ENCODE measurements at places on chromosomes 7 and 10.

DNA sequence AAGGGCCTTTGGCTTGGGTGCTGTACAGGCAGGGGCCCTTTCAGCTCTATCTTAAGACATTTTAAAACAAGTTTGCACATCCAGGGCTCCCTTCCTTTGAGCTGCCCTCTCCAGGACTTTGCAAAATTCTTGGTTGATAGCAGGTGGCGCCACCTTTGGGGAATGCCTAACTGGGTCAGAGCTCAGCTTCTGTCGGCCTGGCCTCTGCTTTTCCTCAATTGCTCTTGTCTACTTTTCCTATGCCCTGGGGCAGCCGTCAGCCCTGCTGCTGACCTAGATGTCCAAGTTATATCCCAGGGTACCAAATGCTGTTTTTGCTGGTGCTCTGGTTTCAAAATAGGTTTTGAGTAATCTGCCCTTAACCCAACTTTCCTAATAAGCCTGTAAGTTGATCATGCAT is 65.8 kb downstream of the APBB1IP start:
- no peak for DNase-seq

DNA sequence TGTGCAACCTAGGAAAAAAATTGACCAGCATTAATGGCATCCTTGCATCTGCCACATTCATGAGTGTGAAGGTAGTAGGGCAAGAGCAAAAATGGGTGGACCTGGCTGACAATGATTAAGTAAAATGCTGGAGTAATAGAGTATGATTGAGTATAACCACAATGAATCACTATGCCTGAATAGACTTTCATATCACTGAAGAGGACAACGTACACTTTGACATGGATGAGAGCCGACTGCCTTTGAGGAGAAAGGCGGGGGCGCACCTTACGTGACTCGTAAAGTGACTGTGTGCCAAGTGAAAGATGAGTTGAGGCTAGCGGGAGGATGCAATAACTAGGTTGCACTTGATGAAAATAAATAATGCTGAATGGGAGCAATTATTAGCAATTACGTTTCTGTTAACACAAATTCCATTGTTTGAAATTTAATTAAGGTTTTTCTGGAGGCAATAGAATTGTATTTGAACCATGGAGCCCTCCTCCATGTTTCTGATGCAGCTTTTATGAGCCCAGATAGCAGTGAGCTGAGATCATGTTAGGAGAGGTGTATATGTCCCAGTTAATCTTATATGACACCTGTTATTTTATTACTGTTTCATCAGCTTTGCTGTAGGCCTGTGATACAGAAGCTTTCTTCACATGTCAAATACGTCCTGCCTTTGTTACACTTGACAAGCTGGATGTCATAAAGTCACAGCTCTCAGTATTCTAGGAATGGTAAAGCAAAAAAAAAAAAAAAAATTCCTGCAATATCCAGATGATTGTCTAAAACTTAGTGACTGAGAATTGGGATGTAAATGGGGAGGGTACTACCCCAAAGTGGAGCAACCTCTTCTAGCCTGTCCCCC is 596.5 kb downstream of the NXPH1 start:
- DNase-seq: no peak

DNA sequence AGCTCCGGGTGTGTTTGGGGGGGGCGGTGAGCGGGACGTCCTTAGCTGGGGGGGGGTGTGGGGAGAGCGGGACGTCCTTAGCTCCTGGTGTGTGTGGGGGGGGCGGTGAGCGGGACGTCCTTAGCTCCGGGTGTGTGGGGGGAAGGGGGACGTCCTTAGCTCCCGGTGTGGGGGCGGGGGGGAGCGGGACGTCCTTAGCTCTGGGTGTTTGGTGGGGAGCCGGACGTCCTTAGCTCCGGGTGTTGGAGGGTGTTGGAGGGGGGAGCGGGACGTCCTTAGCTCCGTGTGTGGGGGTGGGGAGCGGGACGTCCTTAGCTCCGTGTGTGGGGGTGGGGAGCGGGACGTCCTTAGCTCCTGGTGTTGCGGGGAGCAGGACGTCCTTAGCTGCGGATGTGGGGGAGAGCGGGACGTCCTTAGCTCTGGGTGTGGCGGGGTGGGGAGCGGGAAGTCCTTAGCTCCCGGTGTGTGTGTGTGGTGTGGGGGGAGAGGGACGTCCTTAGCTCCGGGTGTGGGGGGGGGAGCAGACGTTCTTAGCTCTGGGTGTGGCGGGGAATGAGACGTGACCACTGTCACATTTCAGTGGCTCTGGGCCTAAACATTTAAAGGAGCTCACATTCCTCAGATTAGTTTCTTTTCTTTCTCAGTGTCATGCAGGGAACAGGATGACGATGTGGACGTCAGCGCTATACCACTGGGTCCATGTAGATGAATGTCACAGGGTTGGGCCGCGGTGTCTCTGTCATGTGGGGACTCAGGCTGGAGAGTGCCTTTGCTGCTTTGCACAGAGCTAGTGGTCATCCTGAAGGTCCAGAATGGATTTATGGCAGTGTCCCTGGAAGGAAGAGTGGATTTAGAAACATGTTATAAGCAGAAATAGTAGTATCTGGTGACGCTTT is 7.5 kb downstream of the DYNC2I1 start:
- DNase-seq: peak; percentile 80

DNA sequence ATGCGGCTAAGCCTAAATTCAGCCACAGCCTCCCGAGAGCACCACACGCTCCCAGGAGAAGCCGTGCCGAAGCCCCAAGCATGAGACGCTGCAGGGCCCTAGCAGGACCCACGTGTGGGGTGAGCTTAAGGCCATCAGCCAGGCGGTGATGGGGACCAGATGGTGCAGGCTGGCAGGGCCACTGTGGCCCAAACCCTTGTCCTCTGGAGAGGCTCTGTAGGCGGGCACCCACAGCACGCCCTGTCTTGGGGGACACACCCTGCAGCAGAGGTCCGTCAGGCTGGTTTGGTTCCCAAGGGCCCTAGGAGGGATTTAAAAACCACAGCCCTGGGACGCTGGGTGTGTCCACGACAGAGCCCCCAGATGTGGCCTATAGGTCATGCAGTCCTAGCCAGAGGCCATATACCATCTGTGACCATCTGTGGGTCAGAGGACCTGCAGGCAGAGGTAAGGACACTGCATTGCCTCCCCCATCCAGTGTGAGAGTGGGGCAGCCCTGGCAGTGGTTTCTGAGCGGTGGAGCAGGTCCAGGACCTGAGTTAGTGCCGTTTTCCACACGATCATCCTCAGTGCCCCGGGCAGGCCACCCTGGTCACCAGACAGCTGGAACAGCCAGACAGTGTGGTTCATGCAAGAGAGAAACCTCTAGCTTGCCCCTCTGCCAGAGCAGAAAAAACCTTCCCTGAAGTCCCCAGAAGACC is 39.6 kb upstream of the INPP5A start:
- no peak for DNase-seq

GRCh38 chr7:142714375-142714774 is 34.9 kb upstream of the PRSS1 start:
- no peak for DNase-seq

DNA sequence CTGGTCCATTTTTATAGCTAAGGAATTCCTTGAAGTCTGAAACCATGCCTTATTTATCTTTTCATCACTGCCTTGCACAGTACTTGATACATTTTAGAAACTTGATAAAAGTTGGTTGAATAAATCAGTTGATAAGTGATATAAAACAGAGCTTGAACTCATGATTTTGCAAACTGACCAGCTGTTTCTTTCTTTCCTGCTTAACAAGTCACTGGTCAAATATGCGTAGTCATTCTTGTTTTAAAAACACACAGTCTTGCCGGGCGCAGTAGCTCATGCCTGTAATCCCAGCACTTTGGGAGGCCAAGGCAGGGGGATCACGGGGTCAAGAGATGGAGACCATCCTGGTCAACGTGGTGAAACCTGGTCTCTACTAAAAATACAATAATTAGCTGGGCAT is 6.3 kb downstream of the TPST1 start:
- DNase-seq: peak; percentile 57

GRCh38 chr10:7563368-7563767 is 103.4 kb downstream of the ITIH5 start:
- DNase-seq: no peak

DNA sequence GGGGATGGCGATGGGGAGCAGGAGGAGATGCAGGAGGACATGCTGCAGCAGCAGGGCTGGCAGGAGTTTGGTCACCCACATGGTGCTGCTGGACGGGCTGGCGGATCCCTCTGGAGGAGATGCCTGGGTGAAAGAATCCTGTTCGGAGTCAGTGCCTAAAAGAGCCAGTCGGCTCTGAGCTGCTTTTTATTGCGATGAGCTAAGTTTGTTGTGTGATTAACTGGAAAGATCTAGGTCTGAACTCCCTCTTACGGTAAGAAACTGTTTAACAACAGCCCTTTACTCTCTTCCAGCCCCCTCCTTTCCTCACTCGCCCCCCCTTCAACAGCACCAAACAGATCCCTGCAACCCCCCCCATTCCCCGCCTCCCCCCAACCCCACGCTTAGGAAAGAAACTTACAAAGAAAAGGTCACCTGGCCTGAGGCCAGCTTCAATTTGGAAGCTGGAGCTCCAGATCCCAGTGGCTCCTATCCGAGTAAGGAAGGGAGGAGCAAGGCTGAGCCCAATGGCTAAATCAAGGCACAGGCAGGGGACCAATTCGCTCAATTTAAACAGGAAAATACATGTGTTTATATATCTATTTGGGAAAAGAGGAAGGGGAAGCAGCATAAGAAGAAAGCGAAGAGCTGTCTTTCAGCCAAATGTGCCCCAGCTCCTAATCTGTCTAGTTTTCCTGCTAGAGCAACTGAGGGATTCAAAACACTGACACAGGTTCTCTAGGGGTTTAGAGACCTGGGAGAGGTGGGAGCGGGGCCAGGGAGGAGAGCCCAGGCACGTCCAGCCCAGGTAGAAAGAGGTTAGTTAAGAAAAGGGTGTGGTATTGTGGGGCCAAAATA is at the start of gene HGF:
Gene HGF (minus strand): TSS at position 157 of the 837 bp plus-strand sequence. CDS start 76 bp downstream, at position 81.
- peak; percentile 58 for DNase-seq

DNA sequence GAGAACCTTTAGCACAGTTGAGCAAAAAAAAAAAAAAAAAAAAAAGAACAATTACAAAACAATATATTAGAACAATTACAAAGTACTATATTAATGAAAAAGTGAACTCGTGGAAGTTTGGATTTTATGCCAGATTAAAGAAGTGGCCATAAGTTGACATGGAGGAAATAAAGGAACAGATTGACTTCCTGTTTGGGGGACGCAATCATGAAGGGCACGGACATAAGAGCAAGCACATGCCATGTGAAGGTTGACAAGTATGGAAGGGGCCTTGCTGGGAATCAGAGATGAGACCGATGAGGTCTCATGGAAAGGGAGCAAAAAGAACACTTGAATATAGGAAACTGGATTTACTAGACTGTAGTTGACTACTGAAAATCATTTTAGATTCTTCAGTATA is 61.7 kb downstream of the ICA1 start:
- no peak for DNase-seq

DNA sequence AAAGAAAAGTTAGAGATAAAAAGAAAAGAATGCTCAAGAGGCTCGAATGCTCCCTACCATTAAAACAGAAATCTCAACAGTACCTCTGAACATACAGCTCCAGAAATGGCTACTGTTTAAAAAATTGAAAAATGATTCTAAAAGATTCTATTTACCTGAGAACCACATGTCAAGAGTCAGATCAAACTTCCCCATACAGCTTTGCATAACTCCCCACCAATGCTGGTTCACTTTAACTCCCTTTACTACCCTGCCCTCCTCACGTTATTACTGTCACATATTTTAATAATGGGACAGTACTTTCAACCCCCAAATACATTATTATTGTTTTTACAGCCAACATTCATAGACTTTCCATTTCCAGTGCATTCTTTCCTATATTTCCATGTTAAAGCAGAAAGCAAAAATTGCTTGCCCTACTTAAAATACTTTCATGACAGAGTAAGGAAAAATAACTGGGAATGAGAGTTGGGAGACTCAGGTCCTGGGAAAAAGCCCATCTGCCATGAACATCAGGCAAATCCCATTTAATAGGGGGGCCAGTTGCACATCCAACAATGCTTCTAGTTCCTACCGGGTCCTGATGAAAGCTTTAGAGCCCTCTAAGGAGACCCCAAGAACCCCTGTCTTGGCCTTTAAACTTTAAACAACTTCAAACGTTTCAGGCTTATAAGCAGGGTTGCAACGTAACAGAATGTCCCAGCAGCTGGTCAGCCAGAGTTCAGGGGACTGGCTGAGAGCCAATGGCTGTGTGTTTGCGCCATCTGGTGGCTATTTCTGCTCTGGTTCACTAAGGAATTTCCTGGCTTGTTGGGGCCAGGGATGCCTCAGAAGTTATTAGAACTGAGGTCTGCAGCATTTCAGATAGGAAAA is 247.4 kb downstream of the ELMO1 start:
- peak; percentile 91 for DNase-seq

DNA sequence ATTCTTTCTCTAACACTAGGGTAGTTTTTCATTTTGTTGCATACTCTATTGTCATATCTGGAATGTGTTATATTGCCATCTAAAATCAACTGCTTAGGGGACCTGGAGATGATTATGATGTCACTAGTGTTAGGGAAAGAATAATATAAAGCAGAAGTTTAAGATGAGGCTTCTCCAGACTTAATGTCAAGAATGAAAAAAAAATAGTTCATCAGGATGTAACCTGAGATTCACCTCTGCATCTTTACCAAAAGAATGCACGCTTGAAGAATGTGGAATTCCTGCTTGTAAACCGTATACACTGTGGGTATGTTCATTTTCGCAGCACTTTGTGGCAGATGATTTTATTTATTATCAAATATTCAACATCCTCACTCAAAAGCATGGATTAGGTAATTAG is 184.6 kb downstream of the ST7 start:
- DNase-seq: no peak

DNA sequence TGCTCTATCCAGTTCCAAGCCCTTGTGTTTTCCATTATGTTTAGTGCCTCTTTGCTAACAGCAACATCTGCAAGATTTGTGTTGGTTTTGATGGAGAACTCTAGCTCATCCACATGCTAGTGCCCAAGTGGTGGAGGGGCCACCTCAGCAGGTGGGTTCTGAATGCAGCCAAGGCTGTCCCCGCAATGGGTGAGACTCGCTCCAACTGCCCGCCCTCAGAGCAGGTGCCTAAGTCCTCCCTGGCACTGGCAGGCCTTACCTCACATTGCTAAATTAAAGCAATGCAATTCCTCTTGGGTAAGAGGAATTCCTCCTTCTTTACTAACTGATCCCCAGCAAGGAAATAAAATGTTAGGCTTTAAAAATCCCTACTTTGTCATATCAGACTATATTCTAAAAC is 146.8 kb downstream of the ADCY1 start:
- peak; percentile 48 for DNase-seq

DNA sequence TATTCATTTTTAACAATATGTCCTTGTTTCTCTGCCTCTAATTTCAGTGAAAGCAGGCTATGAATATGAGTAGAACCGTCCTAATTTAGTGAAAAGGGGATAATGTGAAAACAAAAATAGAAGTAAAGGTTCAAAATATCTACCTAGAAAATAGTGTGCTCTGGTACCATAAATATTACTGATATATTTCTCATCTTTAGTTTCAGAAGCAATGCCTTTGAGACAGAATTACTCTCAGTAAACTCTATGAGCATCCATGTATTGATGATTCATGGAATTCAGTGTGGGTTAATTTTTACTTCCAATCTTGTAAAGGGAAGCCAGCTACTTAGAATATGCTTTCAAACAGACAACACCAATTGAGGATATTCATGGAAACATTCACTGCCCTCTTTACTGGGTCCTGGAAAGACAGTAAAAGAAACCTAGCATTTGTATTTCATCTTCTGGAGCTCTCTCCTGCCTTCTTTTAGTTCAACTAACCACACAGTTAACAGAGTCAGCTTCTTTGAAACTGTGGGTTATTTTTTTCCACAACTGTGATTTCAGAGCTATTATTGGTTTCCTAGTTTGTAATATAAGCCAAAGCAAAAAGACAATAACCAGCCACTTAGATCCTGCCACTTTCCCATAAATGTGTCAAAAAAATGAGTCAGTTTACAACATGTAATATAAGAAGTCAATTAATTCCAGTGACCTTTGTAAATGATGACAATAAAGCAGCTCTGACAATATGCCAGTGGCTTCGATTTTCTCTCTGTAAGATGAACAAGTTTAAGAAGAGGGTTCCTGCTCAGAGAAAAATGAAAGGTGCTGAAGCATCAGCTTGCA is 1.7 kb downstream of the LRRN3 start:
- DNase-seq: no peak
